Bronchial epithelial cell (primary cell): ENCODE measurements at places on chromosomes 7 and 10. TPM values are rescaled to one million over a fixed set of nuclear protein-coding genes. Genes with fewer than 3 reads are reported as not detected.

Gene UTF1
- total RNA-seq, result not detected in 2 replicates

Gene CDK6
- total RNA-seq, result 52.9 and 68.0 TPM in 2 replicates

Gene OR6V1
- not detected in 2 replicates for total RNA-seq

Gene FUOM
- 16.8 and 23.2 TPM in 2 replicates for total RNA-seq

Gene STOX1
- under 0.01 TPM in 1 of 2 replicates, not detected in the other for total RNA-seq

Gene SPDYE18
- 0.13 TPM in 1 of 2 replicates, not detected in the other for total RNA-seq

Gene ALDH18A1
- total RNA-seq, result 53.8 and 68.4 TPM in 2 replicates

Gene ZNF736
- 8.7 and 9.7 TPM in 2 replicates for total RNA-seq

Gene SEMA3C
- 147 and 178 TPM in 2 replicates for total RNA-seq

Gene HYAL4
- total RNA-seq, result under 0.01 and 0.13 TPM in 2 replicates

Gene PPP1R3C
- 17.4 and 39.8 TPM in 2 replicates for total RNA-seq

Gene OPN4
- total RNA-seq, result not detected in 2 replicates

Gene BHLHA15
- total RNA-seq, result 2.3 and 3.2 TPM in 2 replicates

Gene EPO
- total RNA-seq, result not detected in 2 replicates

Gene TAF5
- 3.3 and 3.7 TPM in 2 replicates for total RNA-seq

Gene GPNMB
- total RNA-seq, result 13.4 and 57.0 TPM in 2 replicates

Gene GDF2
- not detected in 2 replicates for total RNA-seq

Gene CNPY1
- total RNA-seq, result not detected in 2 replicates
